Midbrain (tissue), 1 donor: ENCODE measurements at places on chromosomes 13 and 19.

DNA sequence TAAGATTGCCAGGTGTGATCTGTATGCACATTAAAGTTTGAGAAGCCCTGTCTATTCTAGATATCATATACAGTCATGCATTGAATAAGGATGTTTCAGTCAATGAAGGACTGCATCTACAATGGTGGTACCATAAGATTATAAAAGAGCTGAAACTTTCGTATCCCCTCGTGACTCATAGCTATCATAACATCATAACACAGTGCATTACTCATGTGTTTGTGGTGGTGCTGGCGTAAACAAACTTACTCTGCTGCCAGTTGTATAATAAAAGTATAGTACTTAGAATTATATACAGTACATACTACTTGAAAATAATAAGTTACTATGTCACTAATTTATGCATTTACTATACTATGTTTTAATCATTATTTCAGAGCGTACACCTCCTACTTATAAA lies 489.3 kb downstream of the GPC6 start:
- DNase-seq: no peak

DNA sequence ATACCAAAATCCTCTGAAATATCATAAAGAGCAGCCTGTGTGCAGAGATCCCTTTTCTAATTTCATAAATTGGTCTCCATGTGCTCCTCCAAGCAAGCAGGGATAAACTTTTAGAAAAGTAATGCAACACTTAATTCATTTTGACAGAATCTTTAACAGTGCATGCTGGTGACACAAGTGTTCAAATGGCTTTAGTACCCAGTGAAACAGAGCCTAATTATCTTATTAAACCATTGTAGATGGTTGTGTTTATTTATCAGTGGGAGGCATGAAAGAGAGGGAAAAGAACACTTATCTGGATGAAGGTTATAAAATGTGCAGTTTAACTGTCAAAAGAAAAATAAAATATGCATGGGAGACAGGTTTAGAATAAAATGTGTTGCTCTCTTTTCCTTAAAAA lies 945.0 kb upstream of the PCDH20 start:
- no peak for DNase-seq

DNA sequence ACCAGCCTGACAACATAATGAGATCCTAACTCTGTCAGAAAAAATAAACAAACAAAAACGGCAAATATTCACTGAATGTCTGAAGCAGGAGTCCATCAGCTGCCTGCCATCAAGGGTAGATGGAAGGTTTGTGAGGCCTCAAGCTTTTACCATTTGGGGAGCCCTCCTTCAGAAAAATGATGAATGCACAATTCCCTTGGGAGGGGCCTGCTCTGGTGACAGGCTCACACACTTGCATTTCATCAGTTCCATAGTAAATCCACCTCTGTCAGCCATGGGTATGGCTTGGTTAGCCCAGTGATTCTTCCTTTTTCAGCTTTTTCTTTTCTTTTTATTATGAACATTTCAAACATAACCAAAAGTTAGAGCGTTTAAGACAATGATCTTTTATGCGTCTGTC lies 26.3 kb upstream of the KATNAL1 start:
- DNase-seq: no peak

- no peak for DNase-seq
These were observed 17.7 kb upstream of the OVOL3 start for GRCh38 chr19:36093146-36093662.
